ENCODE measurements at places on chromosomes 5 and 9.

DNA sequence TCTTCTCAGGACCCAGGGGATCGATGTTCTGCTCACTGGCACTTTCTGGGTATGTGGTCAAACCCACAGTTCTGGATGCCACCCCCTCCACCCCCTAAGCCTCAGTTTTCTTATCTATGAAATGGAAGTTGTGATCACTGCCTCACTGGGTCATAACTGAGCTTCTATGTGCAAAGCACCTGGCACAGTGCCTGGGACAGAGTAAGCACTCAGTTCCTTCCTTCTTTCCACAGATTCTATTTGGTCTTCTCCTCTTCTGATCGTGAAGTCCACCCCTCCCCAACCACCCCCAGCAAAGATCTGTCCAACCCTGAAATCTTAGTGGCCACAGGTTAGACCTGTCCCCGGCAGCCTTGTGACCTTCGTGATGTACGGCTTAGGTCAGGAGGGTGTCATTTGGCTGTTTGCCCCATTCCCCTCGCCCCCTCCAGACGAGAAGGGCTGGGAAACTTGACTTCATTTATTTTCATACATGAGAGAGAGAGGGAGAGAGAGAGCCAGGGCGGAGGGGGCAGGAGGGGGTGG, 181.4 kb downstream of the FGF18 start:
- DNase-seq, result no peak

DNA sequence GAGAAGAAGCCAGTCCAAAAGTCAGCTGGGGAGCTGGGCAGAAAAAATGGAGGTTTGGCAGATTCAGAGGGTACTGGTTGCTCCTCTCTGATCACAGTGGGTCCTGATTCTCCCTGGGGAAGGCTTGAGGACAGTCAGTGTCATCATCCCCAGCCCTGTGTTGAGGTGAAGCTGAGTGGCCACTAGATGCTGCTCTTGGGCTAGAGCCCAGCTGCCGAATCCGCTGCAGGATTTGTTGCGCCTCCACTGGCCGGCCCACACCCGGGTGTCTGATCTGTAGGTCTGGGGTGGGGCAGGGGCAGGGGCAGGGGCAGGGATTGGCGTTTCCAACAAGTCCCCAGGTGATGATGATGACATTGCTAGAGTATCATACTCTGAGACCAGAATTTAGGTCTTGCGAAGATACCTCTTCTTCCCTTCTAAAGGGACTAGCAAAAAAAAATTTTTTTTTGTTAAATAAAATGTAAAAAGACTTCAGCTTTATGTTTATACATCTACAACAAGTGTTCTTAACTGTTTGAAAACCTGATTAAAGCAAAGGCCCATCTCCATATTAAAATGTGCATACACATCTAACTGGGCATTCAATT, 106.8 kb downstream of the PDE6A start:
- no peak for DNase-seq

DNA sequence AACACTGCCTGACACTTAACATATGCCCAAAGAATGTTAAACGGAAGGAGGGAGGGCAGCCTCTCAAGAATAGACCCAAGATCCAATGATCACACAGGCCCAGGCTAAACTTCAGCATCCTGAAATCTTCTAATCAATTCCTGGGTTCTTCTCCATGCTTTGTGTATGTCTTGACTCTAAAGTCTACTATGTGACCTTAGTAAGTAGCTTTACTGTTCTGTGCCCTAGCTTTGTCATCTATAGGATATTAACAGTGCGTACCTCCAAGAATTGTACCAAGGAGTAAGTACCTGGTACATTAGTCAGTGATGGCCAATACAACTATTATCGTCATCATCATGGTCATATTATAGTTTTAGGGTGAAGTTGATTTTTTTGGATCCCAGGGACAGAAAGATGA, 96.6 kb downstream of the SGCD start:
- no peak for DNase-seq

GRCh38 chr5:152051499-152052454, 127.1 kb upstream of the GLRA1 start:
- no peak for DNase-seq

- DNase-seq, result no peak
Observed at GRCh38 chr9:77710965-77711648, 63.0 kb upstream of the GNA14 start.

GRCh38 chr9:127707766-127708165, 978 bp downstream of the CFAP157 start:
- no peak for DNase-seq

DNA sequence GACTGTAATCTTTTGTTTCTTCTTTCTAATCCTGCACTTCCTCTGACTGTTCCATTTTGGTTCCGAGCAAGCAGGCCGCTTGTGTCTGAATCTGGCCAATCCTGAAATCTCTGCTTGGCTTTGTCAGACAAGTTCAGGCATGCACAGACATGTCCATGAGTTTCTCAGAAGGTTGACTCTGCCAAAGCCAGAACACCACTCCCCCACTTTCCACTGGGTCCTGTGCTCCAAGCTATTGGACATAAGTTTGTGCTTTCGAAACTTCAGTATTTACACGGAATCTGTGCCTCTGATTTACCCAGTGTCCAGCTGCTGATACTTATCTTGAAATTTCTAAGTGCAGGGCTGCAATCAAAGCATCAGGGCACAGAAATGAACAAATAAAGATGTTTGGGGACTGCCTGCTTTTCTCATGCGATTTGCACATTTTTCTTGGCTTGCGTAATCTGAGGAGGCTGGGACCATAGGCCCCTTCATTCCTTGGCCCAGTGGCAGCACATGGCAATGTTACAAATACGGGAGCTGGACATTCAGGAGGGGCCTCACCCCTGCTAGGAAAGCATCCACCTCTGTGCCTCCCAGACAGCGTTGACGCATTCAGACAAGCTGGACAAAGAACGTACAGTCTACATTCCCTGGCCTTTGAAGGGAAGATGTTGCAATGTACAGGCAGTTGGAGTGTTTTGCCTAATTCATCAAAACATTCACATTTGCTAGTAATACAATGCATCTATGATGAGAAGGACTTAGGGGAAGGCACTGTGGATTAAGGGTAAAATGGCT, 209.2 kb upstream of the PAPPA start:
- DNase-seq, result no peak

- no peak for DNase-seq
Observed at GRCh38 chr5:33936004-33936380, 194 bp upstream of the RXFP3 start.

- no peak for DNase-seq
Observed at GRCh38 chr5:169811680-169812079, 168.6 kb downstream of the INSYN2B start.
